ENCODE measurements at places on chromosomes 13 and 19.

DNA sequence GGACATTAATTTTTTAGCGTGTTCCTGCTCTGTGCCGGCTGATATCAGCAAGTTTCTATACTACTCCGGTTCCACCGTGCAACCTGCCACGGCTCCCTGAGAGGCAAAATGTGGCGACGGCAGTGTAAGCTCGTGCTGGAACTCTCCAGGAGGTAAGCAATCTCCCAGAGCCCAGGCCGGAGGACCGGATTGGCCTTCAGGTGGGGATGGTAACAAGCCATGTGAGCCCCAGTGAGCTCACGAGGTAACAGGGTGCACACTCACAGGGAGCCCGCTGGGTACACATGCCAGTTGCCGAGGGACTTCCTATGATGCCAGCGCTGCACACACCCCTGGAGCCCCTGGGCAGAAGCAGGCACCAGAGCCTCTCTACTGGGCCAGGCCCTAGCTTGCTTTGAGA lies 38.5 kb downstream of the NAXD start:
- DNase-seq, result no peak

DNA sequence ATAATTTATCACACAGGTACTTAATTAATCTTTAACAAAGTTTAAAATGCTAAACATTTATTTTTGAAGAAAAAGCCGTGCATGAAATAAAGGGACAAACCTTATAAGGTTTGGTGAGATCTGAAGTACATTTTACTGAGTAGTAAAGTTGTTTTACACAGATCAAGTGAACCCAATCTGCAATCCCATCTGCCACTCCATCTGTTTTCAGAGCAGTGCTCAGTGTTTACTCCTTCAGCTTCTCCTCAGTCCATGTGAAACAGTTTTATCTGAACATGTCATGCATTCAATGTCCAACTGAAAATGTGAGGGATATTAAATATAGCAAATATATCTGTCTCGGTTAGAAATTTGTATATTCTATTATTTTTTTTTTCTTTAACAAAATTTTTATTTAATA lies 166.8 kb downstream of the MAB21L1 start:
- DNase-seq, result no peak

- no peak for DNase-seq
Measured at GRCh38 chr19:30856376-30856775, 484.2 kb downstream of the ZNF536 start.

DNA sequence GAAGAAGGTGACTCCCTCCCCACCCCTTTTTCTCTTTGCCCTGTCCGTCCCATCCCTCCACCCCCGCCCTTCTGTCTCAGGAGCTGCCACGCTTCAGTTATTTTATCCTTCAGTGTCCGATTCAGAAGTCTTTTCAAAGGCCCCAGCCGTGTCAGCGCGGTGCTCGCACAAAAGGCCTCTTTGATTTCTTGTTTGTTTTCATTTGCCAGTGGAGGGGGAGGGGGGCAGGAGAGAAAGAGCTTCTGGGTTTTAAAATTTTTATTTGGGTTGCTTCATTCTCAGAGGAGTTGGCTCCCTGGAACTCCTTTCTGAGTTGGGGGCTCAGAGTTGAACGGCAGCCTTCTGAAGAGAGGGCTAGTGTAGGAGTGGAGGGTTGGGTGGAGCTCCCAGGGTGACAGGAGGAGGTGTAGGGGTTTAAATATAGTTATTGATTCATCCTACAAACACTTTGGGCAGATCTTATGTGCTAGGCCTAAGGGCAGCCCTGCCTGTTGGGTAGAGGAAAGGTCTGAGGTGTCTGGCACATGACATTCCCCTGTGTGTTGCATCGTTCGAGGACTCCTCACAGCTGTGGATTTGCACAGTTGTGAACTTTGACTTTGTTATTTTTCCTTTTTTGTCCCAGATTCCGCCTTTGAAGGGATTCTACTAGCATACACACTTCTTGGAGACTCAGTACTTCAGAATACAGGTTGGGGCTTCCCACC lies 36.8 kb downstream of the NFIX start:
- peak; percentile 72 for DNase-seq

GRCh38 chr13:44151474-44151873 lies 222.2 kb upstream of the SERP2 start:
- DNase-seq, result no peak

DNA sequence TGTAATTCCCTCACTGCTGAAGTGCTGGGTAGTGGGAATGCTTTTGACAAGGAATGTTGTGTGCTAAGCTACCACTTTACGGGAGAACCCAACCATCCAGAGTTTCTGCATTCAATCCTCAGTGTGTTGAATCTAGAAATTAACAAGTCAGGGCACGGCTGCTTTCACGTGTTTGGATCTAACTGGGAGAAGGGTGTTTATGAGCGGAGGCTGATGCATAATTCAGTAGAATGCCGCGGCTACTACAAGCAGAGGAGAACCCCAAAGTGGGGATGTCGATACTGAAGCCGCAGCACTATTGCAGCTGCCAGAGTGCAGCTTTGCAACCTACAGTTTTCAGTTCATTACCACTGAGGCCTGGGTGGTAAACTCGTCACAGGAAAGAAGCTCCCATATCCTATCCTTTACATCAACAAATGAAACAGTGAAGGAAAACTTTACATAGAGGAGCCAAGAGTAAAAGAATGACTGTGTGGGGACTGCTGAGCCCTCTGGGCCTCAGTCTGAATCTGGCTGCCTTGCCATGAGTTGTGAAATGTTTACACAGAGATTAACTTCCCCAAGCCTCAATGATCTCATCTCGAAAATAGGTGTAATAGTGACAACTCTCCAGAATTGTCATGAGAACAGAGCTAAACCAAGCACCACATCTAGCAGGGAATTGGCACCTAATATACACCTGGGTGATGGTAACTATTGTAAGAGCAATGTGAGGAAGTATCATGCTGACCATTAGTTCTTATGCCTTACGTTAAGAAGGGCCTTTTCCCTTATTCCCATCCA lies 531.7 kb downstream of the MYO16 start:
- peak; percentile 44 for DNase-seq

GRCh38 chr13:32225481-32225931 lies 89.7 kb downstream of the ZAR1L start:
- no peak for DNase-seq

- DNase-seq, result peak; percentile 46
Measured at GRCh38 chr19:51417107-51417809, at the start of gene SIGLEC10. SIGLEC10 (minus strand) TSS chr19:51417642; CDS start chr19:51417581, 61 bp downstream.

- DNase-seq, result peak; percentile 20
Measured at GRCh38 chr19:48751845-48752495, 471 bp downstream of the FUT1 start.

DNA sequence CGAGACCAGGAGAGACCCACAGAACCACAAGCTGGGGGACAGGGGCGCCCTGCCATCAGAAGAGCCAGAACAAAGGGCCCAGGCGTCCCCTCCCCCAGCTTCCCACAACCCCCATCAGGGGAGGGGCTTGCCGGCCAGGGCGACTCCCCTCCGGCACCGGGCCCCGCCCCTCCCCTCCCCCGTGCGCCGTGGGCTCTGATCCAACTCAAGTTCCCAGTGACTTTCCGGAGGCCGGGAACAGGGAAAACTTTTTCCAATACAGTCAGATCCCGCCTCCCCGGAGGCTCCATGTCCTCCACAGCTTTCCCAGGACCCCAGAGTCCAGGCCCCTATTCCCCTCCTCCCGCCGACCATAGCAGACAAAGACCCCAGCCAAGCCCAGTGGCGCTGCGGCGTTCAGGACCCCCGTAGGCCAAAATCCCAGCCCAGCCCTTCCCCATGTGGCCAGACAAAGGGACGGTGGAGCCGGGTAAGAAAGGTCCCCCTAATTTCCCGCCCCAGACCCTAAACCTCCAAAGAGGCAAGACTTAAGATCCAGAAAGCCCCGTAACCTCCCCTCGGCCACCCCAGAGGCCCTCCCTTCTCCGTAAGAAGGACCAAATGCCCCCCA lies 673 bp downstream of the TEAD2 start:
- DNase-seq, result peak; percentile 80

DNA sequence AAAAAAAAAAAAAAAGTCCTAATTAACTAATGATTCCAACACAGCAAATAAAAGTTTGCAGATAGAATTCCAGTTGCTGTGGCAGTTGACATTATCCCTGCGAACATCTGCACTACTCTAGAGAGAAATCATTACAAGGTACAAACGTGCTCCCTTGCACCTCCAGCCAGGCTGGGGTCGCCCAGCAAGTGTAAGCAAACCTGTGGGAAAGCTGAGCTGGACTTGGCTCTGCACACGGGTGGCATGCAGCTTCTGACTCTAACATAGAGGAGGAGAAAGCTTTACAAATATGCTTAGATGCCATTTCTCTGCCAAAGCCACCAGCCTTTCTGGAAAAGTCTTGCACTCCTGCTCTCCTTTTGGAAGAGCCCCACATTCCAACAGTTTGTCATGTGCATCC lies 103.3 kb downstream of the CRYL1 start:
- DNase-seq, result no peak

- no peak for DNase-seq
Measured at GRCh38 chr13:30753030-30753616, 17.8 kb downstream of the ALOX5AP start.

- DNase-seq, result peak; percentile 24
Measured at GRCh38 chr13:37023871-37024270, 23.3 kb downstream of the EXOSC8 start.

DNA sequence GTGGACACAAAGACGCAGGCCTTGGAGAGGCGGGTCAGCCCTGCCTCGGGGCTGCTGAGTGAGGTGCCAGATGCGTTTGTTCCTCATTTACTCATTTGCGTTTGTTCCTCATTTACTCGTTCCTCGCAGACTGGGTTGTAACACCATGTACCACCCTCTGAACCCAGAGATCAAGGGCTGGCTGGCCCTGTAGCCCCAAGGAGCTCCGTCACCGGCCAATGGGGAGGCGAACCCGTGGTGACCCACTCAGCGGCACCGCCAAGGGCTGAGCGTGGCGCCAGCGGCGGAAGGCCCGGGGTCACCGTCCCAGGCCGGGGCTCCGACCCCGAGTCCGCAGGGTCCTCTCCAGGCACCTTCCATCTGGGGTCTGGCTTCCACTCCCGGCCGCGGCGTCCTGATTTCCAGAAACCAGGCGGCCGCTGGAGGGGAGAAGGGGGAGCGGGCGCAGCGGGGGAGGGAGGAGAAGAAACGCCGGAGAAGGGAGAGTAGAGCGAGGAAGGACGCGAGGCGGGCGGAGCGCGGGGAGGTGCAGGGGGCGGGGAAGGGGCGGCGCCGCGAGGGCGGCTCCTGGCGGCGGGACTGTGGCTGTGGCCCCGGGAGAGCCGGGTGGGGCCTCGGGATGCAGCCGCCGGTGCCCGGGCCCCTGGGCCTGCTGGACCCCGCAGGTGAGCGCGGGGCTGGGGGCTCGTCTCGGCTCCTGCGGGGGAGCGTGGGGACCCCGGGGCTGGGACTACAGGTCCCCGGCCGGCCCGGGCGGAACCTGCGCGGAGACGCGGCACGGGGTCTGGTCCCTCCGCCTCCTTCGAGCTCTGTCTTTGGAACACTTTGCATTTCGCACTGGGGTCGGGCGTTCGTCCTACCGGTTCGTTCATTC lies at the start of gene TMEM255B:
Gene TMEM255B, plus strand, starts transcription at position 576 of the 874 bp plus-strand sequence. Its CDS starts 44 bp downstream, at position 620.
- peak; percentile 71 for DNase-seq

DNA sequence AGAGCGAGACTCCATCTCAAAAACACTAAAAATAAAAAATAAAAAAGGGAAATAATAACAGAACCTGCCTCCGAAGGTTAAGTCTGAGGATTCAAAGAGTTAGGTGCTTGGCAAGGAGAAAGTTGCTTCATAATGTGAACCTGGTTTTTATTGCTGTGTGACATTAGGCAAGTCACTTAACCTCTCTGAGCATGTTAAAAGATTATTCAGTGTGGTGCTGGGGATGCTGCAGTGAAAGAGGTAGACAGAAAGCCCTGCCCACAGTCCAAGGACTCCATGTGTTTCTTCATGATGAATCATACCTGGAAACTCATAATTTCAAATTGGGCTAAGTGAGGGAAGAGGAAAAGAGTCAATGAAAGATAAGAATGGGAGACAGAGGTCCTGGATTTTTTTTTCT lies 2.4 kb downstream of the IL27RA start:
- DNase-seq, result no peak
